Uterus (tissue), 4 donors: ENCODE measurements at places on chromosomes 2 and 18.

GRCh38 chr2:143901185-143901842 is 618.6 kb downstream of the ZEB2 start:
- DNase-seq = no peak

GRCh38 chr2:225431105-225431863 is 31.8 kb downstream of the NYAP2 start:
- DNase-seq = no peak

- no peak for DNase-seq
Observed at GRCh38 chr18:69890558-69890957, 57.1 kb downstream of the CD226 start.

DNA sequence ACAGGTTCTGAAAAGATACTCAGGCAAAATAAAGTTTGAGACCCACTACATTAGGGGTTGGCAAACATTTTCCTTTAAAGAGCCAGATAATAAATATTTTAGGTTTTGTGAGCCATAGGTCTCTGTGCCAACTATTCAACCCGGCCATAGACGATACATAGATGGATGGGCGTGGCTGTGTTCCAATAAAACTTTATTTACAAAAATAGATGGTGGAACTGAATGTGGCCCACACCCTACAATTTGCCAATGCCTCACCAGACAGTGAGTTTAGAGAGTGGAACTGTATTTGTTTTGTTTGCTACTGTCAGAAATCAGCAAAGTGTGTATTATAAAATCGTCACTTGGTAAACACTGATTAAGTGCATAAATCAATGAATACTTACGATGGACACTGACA is 78.0 kb downstream of the ACKR3 start:
- peak; percentile 1 for DNase-seq

- DNase-seq = no peak
Observed at GRCh38 chr2:175567435-175568061, 386.0 kb upstream of the ATP5MC3 start.

DNA sequence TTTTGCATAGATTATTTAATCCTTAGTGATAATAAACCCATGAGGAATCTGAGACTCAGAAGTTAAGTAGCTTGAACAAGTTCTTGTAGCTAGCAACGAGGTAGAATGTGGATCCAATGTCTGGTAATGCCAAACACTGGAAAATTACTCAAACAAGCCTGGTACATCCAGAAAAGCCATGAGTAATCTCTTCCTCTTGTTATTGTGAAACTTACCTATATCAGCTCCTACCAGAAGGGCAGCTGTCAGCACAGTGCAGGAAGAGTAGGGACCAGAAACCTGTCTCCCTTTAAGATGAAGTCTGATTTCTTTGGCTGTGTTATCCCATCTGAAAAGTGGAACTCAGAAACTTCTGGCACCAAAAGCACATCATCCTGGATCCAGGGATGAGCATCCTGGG is 7.7 kb upstream of the SERPINB8 start:
- no peak for DNase-seq

DNA sequence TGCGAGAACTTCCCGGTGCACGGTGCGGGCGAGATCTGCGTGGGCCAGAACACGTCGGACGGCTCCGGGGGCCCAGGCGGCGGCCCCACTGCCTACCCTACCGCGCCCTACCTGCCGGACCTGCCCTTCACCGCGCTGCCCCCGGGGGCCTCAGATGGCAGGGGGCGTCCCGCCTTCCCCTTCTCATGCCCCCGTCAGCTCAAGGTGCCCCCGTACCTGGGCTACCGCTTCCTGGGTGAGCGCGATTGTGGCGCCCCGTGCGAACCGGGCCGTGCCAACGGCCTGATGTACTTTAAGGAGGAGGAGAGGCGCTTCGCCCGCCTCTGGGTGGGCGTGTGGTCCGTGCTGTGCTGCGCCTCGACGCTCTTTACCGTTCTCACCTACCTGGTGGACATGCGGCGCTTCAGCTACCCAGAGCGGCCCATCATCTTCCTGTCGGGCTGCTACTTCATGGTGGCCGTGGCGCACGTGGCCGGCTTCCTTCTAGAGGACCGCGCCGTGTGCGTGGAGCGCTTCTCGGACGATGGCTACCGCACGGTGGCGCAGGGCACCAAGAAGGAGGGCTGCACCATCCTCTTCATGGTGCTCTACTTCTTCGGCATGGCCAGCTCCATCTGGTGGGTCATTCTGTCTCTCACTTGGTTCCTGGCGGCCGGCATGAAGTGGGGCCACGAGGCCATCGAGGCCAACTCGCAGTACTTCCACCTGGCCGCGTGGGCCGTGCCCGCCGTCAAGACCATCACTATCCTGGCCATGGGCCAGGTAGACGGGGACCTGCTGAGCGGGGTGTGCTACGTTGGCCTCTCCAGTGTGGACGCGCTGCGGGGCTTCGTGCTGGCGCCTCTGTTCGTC is 1.7 kb downstream of the FZD7 start:
- peak; percentile 72 for DNase-seq

GRCh38 chr2:37349231-37349860 is 4.9 kb downstream of the QPCT start:
- DNase-seq = no peak

- DNase-seq = no peak
Observed at GRCh38 chr2:53312721-53313120, 454.9 kb upstream of the CHAC2 start.

DNA sequence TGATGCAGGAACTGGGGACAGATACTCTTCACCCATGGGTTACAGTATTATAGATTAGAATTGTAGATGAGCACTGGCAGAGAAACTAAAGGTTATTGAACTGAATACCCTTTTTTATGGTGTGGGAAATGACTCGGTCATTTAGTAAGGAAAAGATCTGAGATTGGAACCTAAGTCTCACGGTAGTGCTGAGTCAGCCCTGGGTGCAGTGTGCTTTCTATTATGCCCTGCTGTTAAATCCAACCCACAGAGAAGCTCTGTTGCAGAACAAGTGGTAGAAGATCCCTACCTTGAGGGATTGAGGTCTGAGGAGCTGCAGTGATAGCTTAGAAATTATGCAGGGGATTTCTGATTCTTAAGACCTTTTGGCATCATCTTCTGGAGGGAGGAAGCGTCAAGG is 12.7 kb downstream of the CCT7 start:
- DNase-seq = no peak

GRCh38 chr18:53458944-53459580 is 765.4 kb downstream of the MBD2 start:
- DNase-seq = no peak
